ENCODE measurements at places on chromosomes 2 and 18.

DNA sequence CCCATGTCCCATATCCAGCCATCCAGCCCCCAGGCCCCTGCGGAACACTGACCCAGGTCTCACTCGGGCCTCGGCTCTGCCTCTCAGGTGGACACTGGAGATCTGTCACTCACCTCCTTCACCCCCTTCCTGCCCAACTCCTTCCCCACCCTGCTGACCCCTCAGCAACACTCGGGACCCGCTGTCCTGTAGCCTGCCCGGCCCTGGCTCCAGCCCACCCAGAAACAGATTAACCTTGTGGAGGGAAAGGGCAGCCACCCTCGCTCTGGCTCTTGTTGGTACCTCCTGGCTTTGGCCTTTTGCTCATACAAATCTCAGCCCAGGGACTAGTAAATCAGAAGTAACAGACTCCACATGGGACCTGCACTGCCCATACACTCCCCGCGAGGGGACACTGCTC, 29.8 kb upstream of the PRLH start:
- DNase-seq, result no peak

DNA sequence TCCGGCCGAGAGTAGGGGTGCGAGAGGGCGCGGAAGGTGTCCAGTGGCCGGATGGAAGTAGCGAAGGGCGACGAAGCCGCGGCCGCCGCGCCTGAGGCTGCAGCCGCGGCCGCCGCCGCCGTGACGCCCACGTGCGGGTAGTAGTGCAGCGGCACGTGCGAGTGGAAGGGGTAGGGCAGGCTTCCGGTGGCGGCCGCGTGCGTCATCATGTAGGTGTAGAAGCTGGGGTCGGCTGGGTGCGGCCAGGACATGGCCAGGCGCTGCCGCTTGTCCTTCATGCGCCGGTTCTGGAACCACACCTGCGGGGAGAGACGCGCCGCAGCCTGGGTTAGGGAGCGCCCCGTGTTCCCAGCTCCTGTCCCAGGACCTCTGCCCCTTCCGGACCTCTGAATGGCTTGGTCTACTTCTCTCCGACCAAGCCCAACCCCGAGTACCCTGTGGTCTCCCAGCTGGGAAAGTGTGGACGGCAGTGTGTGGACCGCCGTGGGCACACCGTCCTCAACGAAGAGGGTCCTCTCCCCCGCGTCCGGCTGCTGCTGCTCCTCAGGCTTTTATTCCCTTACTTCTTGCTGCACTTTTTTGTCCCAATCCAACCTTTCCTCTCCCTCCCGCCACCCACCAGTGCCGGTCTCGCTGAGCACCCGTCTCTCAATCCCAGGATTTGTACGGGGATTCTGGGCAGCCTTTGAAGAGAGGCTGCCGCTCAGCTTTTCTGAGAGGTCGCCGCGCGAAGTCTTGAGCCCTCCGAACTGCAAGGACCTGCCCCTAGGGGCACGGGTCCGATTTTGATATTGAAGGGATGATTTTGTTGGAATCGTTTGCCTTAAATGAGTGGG, 3.0 kb downstream of the EVX2 start:
- peak; percentile 51 for DNase-seq

GRCh38 chr2:209614690-209615369, 156.8 kb upstream of the UNC80 start:
- DNase-seq, result peak; percentile 52

DNA sequence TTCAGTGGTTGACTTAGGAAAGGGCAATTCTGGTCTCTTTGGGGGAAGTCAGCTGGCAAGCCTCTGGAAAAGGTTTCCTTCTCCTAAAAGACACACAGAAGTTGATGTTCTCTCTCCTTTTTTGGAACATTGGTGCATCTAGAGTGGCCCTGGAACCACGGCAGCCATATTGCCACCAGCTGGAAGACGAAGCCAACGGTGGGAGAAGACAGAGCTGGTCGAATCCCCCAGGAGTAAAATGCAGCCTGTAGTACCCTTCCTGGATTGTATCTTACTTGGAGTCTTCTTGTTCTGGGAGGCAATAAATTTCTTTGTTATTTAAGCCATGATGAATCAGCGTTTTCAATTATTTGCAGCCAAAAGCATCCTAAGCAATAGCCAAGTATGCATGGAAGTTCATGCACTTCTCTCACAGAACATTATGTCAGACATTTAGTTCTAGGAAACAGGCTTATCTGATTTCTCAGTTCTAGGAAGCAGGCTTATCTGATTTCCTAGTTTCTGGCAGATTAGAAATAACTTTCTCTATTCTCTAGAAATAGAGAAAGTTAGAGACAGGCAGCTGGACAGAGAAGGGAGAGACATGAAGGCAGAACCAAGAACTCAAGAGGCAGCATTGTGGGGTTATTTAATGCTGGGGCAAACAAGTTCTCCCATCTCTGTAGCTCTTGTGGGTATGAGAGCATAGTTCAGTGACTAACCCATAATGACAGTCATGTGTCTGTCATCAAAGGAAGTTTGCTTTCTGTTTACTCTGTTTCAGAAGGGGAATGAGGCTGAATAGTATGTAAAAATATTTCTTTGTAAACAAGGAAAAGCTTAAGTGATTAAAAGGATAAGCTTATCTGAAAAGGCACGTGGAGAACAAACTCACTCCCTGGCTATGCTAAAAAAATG, 40.5 kb upstream of the NABP1 start:
- no peak for DNase-seq

DNA sequence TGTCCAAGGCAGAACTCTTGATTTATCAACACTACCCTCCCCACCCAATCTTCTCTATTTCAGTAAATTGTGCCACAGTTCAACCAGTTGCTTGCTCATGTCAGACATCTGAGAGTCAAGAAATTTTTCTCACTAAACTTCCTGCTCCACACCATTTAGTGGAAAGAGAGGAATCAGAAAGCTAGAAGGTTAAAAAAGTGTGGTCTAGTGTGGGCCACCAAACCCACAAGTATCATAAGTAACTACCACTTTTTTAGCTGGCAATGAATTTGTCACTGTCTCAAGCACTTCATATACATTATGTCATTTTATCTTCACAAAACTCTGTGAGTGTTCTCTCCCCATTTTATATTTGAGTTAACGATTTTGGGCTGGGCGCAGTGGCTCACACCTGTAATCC, 16.6 kb upstream of the MSTN start:
- no peak for DNase-seq

Measured in GM23338 (cell line).